Memory B cell (primary cell): ENCODE measurements at places on chromosomes 1 and 21.

- peak overlapping the region; percentile 94 for H3K4me3 ChIP-seq
- H3K36me3 ChIP-seq: peaks cover 7% of the 10 kb centered on the region
- H3K27ac ChIP-seq: peak overlapping the region; percentile 95
- no peak for DNase-seq
- peaks cover 6% of the 10 kb centered on the region for H3K4me1 ChIP-seq
Observed at GRCh38 chr21:28884481-28884880, 108.2 kb downstream of the LTN1 start.

GRCh38 chr21:44482581-44483287, 27.4 kb downstream of the LRRC3 start:
- H3K27ac ChIP-seq: no peak overlapping the region
- H3K4me3 ChIP-seq: no peak overlapping the region
- H3K27me3 ChIP-seq: peaks cover 10% of the 10 kb centered on the region
- no peaks in the 10 kb centered on the region for H3K36me3 ChIP-seq
- DNase-seq: no peak

- H3K36me3 ChIP-seq: peaks cover 13% of the 10 kb centered on the region
- H3K27me3 ChIP-seq: no peaks in the 10 kb centered on the region
- peak within 1 kb of the TSS; percentile 92 for H3K4me3 ChIP-seq
- DNase-seq: peak; percentile 65
Observed at GRCh38 chr21:33229784-33230544, at the start of gene IFNAR2. Gene IFNAR2 (plus strand): TSS chr21:33229938. CDS start chr21:33241923, 11,985 bp downstream.

- H3K4me3 ChIP-seq: no peak overlapping the region
- H3K27me3 ChIP-seq: no peaks in the 10 kb centered on the region
- no peak for DNase-seq
- no peak overlapping the region for H3K27ac ChIP-seq
- H3K36me3 ChIP-seq: peaks cover 2% of the 10 kb centered on the region
Observed at GRCh38 chr1:17189632-17189990, 15.3 kb upstream of the PADI1 start.

GRCh38 chr1:55089683-55090082, 50.3 kb downstream of the PCSK9 start:
- no peak for DNase-seq
- H3K27ac ChIP-seq: peak overlapping the region; percentile 68
- H3K4me1 ChIP-seq: peaks cover 5% of the 10 kb centered on the region
- H3K36me3 ChIP-seq: peaks cover 44% of the 10 kb centered on the region
- no peak overlapping the region for H3K4me3 ChIP-seq

DNA sequence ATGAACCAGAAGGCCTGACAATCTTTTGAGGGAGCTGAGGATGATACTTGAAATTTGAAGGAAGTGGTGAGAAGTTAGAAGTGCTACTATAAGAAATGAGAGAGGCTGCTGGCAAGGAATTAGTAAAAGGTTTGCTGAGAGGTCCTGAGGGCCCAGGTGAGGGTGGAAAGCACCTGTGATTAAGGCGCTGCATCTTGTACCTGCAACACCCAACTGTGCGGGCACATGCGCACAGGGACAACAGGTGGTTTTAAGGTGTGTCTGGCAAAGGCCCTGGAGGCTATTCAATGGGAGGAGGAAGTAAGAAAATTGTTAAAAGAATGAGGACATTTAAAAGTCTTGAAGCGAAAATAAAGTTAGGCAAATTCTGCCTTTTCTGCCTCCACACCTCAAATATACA, 349.3 kb downstream of the RGS7 start:
- H3K4me3 ChIP-seq: no peak overlapping the region
- no peaks in the 10 kb centered on the region for H3K4me1 ChIP-seq
- no peak overlapping the region for H3K27ac ChIP-seq
- peaks cover 2% of the 10 kb centered on the region for H3K27me3 ChIP-seq

DNA sequence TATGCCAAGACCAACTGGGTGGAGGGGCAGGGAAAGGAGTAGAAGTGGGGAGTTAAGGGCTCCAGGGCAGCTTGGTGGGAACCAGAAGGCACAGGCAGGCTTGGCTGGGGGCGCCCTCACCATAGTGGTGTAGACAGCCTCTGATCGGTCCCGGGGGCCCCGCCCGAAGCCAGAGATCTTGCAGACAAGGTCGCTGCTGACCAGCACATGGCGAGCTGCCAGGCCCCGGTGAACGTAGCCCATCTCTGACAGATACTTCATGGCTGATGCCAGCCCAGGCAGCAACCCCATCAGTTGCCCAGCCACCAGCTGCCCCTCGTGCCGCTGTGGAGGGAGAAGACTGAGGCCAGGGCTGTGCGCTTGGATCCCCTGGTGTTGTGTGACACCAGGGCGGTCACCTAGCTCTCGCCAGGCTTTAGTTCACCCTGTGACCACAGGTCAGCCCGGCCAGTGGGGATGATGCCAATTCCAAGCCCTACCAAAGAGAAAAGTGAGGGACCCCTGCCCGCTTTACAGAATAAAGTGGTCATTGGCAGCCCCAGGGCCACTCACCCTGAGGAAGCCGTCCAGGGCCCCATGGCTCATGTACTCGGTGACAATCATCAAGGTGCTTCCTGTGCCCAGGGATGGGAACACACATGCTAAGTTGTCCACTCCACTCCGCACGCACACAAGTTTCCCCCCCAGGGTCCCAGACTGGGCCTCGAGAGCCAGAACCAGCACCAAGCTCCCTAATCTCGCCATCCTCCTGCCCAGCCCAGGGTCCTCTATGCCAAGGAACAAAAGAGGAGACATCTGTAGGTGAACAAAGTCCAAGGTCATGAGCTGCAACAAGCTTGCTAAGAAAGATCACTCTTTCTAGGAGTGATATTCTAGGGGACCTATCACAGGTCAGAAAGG, 28.2 kb downstream of the CDCA8 start:
- DNase-seq: no peak
- peaks cover 12% of the 10 kb centered on the region for H3K27me3 ChIP-seq
- H3K4me1 ChIP-seq: no peaks in the 10 kb centered on the region
- no peaks in the 10 kb centered on the region for H3K36me3 ChIP-seq
- H3K4me3 ChIP-seq: no peak overlapping the region
- no peak overlapping the region for H3K27ac ChIP-seq

DNA sequence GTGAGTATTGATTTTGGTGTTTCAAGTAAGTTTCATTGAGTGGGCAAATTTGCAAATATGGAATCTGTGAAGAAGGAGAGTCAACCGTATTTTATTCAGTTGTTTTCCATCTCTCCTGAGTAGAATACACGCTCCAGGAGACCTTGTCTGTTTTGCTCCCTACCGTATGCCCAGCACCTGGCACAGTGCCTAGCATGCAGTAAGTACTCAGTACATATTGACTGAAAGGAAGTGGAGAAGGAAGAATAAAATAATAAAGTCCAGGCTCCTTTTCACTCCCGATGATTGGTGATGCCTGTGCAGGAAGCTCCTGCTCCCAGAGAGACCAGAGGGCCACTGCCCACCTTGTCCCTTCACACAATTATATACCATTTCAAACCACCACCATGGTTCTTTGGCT, 59.4 kb upstream of the NEK2 start:
- peaks cover 23% of the 10 kb centered on the region for H3K4me1 ChIP-seq
- H3K27ac ChIP-seq: no peak overlapping the region
- DNase-seq: no peak
- no peak overlapping the region for H3K4me3 ChIP-seq
- H3K27me3 ChIP-seq: peaks cover 3% of the 10 kb centered on the region
- H3K36me3 ChIP-seq: no peaks in the 10 kb centered on the region

DNA sequence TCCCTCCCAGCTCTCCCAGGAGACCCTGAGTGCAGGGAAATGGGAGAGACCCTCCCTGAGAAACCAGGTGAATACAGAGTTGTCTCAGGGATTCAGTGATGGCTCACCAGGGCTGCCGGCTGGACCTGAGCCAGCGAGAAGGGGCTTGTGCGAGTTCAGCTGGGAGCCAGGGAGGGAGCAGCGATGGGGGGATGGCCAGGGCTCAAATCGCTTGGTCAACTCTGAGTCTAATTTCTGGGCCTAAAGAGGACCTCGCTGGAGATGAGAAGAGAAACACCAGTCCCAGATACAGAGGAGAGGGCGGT, 6.5 kb downstream of the FCGR2A start:
- peaks cover 3% of the 10 kb centered on the region for H3K4me1 ChIP-seq
- no peak overlapping the region for H3K4me3 ChIP-seq
- no peak for DNase-seq
- no peak overlapping the region for H3K27ac ChIP-seq
- H3K36me3 ChIP-seq: no peaks in the 10 kb centered on the region
- no peaks in the 10 kb centered on the region for H3K27me3 ChIP-seq

GRCh38 chr1:54229281-54229891, 29.4 kb downstream of the MRPL37 start:
- no peak overlapping the region for H3K4me3 ChIP-seq
- H3K4me1 ChIP-seq: peaks cover 6% of the 10 kb centered on the region
- no peak overlapping the region for H3K27ac ChIP-seq
- H3K36me3 ChIP-seq: peaks cover 5% of the 10 kb centered on the region
- H3K27me3 ChIP-seq: no peaks in the 10 kb centered on the region
- DNase-seq: no peak

DNA sequence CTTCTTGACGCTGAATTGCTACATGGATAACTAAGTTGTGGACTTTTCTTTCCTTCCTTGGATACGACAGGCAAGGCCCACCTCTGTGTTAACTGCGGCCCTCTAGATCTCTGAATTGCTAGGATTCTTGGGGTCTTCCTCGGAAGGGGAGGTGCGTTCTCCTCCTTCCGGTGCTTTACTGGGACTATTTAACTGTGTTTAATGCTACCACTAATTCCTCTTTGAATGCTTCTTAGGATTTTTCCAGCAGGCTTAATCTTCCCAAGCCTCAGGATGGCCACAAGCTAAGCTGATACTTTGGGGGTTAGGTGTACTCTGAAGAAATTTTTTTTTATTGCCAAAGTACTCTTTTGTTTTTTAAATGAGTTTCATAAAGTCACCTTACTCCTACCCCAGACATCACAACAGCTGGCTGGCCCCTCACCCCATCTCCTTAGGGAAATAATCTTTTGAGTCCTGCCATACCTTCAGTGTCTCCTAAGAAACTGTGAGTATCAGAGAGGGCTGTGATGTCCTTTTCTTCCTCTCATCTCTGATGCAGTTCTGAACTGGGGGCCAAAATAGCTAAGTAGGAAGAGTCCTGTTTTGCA, 21.4 kb downstream of the KIRREL1 start:
- no peak for DNase-seq
- H3K27ac ChIP-seq: no peak overlapping the region
- H3K4me1 ChIP-seq: peaks cover 3% of the 10 kb centered on the region
- H3K4me3 ChIP-seq: no peak overlapping the region

DNA sequence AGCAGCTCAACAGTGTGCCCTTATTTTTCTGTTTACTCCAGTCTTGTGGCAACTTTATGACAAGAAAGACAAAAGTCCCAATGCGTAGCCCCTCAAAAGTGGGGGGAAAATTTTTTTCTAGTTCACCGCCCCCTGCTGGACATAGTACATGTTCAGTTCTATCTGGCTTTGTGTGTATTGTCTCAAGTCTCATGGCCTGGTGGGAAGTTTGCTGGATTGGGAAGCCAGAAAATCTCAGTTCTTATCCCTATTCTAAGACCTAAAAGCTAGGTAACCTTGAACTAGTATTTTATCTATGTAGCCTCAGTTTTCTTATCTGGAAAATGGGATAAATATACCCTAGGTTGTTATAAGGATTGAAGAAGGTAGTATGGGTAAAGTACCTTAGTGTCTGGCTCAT, 55.8 kb upstream of the LDLRAP1 start:
- no peak overlapping the region for H3K27ac ChIP-seq
- no peak overlapping the region for H3K4me3 ChIP-seq
- no peaks in the 10 kb centered on the region for H3K27me3 ChIP-seq
- peaks cover 7% of the 10 kb centered on the region for H3K4me1 ChIP-seq

- no peaks in the 10 kb centered on the region for H3K4me1 ChIP-seq
- H3K4me3 ChIP-seq: no peak overlapping the region
- DNase-seq: no peak
- H3K36me3 ChIP-seq: peaks cover 20% of the 10 kb centered on the region
Observed at GRCh38 chr1:36053978-36054377, 29.9 kb upstream of the TEKT2 start.

- peaks cover 2% of the 10 kb centered on the region for H3K36me3 ChIP-seq
- no peaks in the 10 kb centered on the region for H3K27me3 ChIP-seq
- H3K4me1 ChIP-seq: peaks cover under 1% of the 10 kb centered on the region
- no peak overlapping the region for H3K27ac ChIP-seq
Observed at GRCh38 chr1:220950576-220950975, 71.3 kb downstream of the HLX start.

DNA sequence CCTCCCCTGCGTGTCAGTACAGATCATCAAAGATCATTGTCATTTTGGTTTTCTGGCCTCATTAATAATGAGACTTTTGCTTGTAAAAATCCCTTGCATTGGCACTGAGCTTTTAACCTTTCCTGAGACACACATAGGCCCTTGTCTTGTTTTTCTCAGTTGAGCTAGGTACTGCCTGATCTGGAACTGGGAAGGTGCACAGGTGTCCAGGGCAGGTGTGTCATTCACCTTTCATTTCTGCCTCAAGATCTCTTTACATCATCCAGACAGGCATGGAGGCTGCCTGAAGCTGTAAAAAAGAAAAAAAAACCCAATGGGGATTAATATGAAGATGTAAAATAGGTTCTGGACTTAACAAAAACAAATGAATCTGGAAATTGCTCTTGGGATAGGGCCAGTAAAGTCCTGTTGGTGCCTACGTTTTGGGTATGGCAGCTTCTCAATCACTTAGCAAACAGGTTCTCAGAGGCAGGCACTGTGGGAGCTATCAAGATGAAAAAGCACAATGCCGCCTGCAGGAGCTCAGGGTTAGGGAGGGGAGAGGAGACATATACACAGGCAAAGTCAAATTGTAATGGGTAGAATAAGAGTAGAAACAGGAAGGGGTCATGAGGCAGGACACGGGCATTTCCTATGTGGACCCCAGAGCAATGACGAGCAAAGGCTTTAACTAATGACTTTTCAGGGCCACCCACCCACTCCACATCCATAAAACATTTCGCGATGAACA, 1.0 kb upstream of the KCNC4 start:
- H3K36me3 ChIP-seq: no peaks in the 10 kb centered on the region
- no peaks in the 10 kb centered on the region for H3K27me3 ChIP-seq
- H3K27ac ChIP-seq: peak overlapping the region; percentile 95

DNA sequence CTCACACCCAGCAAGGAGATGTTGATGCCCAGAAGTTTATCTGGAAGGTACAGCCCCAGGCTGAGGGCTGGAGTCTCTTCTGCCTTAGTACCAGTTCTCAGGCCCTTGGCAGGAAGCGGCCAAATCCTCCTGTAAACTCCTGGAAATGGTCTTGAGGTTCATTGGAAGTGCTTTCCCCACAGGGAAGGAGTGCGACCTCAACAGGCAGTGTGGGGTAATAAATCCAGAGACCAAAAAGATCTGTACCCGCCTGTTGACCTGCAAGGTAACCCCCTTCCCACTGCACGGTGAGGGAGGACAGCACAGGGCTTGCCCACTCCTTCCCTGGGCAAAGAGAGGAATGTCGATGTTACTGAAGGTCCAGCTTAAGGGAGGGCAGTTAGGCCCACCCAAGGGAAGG, 4.5 kb downstream of the ATXN7L2 start:
- H3K27me3 ChIP-seq: no peaks in the 10 kb centered on the region
- DNase-seq: no peak
- H3K4me3 ChIP-seq: no peak overlapping the region
- H3K27ac ChIP-seq: no peak overlapping the region
- peaks cover 21% of the 10 kb centered on the region for H3K4me1 ChIP-seq
